NCI-H1092 treated with DMSO at 0.1 percent for 48 hours (cell line): ENCODE measurements at places on chromosomes 7 and 10.

DNA sequence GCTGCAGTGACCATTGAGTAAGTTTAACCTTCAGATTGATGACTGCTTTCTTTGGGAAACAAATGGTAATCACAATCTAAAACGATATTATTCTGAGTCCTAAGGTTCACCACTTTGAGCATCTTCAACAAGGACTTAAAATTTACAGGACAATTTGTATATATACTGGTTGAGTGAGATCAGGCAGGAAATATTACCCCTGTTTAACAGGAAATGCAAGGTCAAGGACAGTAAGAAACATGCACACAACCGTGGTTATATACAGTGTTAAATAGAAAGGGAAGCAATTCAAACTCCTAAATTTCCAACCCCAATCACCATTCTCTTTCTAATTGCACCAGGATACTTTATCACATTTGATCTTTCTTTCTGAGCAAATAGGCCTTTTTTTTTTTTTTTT is 96.1 kb downstream of the ZNF277 start:
- no peak for DNase-seq

- DNase-seq = no peak
Measured at GRCh38 chr7:47690902-47691558, 109.1 kb upstream of the TNS3 start.

DNA sequence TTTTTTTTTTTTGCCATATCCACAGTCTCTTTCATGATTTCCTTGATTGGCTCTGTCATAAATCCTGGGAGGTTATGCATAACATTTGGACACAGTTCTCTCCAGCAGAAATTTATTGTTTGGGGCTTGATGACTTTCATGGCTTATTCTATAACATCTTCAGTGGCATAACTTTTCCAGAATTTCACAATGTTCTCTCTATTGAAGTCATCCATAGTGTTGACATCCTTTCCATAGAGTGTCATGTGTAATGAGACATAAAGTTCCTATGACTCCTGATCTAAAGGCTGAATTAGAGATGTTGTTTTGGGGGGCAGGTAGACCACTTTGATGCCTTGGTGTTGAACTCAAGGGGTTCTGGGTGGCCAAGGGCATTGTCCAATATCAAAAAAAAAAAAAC is 36.7 kb upstream of the STK17A start:
- DNase-seq = no peak

- DNase-seq = no peak
Measured at GRCh38 chr7:16817536-16817935, 12.7 kb upstream of the AGR2 start.

GRCh38 chr10:90399782-90400181 is 458.1 kb downstream of the HTR7 start:
- no peak for DNase-seq

GRCh38 chr10:69957886-69958555 is 94.6 kb upstream of the MACROH2A2 start:
- peak; percentile 28 for DNase-seq

DNA sequence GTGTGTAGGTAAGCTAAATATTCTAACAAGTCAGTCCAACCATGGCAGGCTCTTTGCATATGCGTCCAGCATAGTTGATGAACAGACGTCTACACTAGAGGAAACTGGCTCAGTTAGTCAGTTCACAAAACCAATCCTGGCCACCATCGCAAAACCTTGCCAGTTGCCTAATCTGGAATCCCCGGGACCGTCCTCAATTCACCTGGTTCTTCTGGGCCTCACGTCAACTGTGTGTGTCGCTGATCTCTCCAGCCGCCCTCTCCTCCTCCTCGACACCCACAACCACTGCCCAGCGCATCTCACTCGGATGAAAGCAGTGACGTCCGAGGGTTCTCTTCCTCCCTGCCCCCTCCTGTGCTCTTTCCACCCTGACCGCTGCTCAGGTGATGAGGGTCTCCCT is 217.8 kb upstream of the SH2B2 start:
- DNase-seq = no peak

- no peak for DNase-seq
Measured at GRCh38 chr7:156578978-156579430, 61.6 kb upstream of the RNF32 start.

GRCh38 chr10:108877095-108877561 is 1046.2 kb downstream of the XPNPEP1 start:
- DNase-seq = no peak

DNA sequence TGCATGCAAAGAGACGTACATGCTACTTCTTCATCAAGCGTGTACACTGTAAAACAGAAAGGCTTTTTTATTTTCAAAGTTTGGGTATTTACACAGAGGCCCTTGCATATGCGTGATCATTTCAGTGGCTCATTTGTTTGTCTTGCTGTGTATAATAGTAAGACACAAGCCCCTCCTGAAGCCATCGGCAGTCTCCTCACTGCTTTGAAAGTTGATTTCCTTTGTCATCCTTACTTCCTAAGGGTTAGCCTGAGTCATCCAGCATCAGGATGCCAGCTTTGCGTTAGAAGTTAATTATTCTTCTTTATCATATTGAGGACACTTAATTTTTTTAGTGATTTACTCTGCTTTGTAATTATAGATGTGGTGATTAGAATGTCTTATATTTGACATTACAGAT is 72.5 kb upstream of the CTBP2 start:
- DNase-seq = no peak

DNA sequence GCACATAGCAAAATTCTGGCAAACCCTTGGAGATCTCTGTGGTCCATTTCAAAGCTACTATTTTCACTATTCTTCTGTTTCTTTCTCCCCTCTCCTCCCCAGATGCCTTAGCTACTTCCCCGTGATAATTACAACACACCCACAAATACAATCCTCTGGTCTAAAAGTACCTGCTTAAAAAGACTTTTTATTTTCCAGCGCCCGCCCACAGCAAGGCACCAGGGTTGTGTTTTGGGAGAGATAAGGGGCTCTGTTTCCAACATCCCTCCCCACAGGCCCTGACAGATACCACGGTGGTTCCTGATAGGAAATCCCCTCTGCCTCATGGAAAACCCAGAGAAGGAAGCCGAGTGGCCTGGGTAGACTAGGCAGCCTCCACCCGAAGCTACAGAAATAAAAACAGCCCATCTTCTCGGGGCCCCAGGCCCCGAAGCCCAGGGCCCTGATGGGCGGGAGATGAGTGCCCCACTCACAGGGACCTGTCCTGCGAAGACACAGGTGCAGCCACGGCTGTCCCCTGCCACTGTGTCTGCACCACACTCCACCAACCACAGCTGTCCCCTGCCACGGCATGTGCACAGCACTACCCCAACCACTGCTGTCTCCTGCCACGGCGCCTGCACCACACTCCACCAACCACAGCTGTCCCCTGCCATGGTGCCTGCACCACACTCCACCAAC is 19.7 kb downstream of the CALML5 start:
- DNase-seq = no peak

- DNase-seq = peak; percentile 40
Measured at GRCh38 chr7:26841003-26841739, 23.2 kb downstream of the SKAP2 start.

DNA sequence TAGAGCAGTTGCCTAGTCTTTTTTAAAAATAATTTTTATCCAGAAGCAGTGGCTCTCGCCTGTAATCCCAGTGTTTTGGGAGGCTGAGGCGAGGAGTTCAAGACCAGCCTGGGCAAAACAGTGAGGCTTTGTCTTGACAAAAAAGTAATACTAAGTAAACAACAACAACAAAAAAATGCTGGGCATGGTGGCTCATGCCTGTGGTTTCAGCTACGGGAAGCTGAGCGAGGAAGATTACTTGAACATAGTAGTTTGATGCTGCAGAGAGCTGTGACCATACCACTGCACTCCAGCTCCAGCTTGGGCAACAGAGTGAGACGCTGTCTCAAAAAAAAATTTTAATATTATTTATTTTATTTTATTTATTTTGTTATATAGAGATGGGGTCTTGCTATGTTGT is 31.3 kb upstream of the TPST1 start:
- no peak for DNase-seq

GRCh38 chr7:139495580-139496125 is 12.2 kb upstream of the KLRG2 start:
- no peak for DNase-seq

GRCh38 chr7:66921396-66921917 is 432 bp downstream of the TMEM248 start:
- peak; percentile 66 for DNase-seq

DNA sequence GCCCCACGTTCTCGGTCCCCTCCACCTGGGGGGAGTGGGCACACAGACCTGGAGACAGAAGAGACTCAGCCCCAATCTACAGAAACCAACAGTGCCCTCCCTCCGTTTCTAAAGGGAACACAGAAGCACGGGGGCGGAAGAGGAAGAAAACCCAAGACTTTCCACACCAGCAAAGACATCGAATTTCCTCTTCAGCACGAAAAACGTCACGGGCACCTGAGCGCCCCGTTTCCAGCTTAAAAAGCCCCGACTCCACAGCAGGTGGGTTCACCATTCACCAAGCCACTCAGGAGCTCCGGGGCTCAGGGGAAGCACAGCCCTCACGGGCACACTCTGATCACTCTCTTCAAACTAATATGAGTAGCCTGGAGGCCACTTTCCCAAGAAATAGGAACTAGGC is 19.6 kb downstream of the NUDT1 start:
- DNase-seq = no peak

DNA sequence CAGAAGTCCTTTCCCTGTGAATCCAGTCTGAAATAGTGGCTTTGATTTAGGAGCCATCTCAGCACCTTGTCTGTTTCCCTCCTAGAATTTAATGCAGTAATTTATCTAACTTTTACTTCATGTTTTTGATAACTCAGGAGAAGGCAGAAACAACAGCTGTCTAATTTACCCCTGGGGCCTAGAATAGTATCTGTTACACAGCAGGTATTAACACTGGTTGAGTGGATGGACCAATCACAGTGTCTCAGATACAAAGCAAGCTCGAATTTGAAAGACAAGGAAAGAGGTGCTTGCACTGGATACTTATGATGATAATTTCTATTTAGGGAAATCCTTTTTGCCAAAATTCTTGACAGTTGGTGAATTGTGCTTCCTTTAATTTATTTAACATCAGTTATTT is 23.4 kb downstream of the CHRM2 start:
- no peak for DNase-seq

- no peak for DNase-seq
Measured at GRCh38 chr7:133730360-133730759, 396.8 kb upstream of the LRGUK start.

DNA sequence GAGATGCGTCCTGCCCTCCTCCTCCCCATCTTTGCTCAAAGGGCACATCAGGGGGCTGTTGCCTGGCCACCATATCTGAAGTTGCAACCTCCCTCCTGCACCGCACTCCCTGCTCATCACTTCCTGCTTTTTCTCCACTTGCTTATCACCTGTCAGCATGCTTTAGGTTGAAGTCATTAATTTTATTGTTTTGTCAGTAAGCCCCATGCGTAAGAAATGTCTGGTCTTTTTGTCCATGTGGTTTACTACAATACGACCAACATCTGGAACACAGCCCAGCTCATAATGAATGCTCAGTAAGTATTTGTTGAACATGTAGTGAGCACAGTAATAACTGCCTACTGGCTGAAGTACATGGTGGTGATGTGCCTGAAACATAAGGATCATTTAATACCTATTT is 71.6 kb upstream of the GJD4 start:
- peak; percentile 3 for DNase-seq

- DNase-seq = no peak
Measured at GRCh38 chr7:43747328-43748105, 11.0 kb upstream of the BLVRA start.
